ENCODE measurements at places on chromosomes 1 and 21.
A peak's percentile ranks its signal among the peaks of the same experiment; 100 is the strongest.

DNA sequence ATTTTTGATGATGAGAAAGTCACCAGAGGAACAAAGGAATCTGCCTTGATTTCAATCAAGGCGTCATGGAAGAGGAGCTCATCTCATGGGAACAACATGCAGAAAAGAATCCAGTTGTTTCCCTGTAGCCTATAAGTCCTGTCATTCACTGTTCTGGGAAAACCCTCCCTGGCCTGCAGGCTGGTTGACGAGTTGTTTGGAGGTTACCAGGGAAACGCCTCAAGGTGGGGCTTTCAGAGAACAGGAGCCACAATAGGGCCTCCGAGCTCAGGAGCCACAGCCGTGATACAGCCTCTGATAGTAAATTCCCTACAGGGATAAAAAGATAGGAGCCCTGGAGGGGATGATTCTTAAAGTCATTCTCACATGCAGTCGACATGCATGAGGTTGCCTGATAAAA is 135.2 kb downstream of the PSMG1 start:
- DNase-seq: no peak

- DNase-seq: no peak
Measured at GRCh38 chr1:11434501-11434900, 44.5 kb upstream of the DISP3 start.

DNA sequence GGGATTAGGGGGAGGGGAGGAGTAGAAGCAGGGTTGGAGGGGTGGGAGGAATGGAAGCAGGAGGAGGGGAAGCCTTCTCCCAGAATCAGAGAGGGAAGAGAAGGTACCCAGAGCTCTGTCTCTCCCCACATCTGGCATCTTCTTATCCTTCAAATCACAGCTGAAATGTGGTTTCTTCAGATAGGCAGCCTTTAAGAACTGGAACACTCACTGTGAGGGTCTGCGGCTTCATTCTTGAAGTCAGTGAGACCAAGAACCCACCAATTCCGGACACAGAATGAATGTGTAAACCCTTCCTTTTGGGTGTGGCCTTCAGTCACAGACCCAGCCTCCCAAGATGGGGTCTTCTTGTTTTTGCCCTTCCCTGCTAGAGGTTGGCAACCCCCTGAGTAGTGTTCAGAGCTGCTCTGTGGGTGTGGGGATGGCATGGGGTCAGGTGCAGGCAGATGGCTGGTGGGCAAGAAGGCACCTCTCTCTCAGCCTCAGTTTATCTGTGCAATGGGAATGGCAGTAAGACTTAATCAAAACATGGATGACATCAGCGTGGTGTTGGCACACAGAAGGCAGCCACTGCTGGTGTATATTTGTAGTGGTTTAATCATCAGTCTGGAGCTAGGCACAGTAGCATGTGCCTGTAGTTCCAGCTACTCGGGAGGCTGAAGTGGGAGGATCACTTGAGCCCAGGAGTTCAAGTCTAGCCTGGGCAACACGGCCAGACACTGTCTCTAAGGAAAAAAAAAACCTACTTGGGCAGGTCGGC is 7.2 kb downstream of the FAAH start:
- DNase-seq: no peak

DNA sequence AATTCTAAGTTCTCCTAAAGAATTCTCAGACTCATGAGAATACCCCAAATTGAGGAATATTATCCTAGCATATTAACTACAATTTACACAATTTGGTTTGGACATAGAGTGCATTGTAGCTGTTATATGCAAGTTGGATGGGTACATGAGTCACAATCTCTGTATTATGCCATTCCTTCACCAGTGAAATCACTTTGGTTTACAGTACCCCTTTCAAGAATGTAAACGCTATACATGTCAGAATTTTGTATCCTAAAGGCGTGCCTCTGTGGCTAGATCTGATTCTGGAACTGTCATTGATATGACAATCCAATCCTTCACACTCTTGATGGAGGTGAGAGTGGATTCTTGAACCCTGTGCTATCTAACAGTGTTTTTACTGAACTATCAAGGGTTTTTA is 6.7 kb upstream of the IL10RB start:
- DNase-seq: no peak

GRCh38 chr1:202203238-202204039 is 9.8 kb downstream of the LGR6 start:
- DNase-seq: no peak

DNA sequence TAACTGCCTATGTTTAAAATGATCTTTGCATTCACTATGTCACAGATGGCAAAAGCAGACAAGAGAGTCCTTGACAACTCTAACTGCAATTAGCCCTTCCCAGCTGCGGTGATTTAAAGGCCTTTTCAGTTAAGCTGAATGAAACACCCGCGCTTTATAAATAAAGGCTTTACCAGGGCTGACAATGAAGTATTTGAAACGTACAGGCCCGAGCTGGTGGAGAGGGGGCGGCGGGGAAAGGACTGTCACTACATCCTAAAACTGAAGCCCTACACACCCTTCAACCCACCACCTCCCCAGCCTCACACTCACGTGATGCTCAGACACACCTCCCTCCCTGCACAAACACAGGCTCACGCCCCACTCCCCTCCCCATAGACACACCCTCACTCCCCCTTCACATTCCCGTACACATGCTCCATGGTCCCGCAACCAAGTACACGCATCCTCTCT is 45.5 kb downstream of the GRIK3 start:
- no peak for DNase-seq

- no peak for DNase-seq
Measured at GRCh38 chr1:23581219-23581618, 21.9 kb upstream of the ID3 start.

DNA sequence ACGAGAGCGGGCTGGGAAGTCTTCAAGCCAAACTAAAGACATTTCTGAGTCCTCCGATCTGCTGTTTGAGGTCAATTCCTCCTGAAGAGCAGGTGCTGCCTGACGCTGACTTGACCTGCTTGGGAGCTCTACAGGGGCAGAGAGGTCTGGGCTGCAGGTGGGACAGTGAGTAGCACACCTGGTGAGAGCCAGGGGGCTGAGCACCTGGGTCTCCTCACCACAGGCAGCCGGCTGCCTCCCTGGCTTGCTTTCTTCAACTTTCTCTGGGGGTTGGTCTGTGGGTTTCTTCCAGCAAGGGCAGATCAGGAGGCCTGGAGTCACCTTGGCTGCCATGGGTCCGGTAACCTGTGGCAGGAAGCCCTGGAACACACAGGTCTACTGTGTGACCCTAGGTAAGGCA is 107.4 kb upstream of the EDN2 start:
- no peak for DNase-seq

- DNase-seq: no peak
Measured at GRCh38 chr1:202072211-202072765, 50.4 kb upstream of the GPR37L1 start.

DNA sequence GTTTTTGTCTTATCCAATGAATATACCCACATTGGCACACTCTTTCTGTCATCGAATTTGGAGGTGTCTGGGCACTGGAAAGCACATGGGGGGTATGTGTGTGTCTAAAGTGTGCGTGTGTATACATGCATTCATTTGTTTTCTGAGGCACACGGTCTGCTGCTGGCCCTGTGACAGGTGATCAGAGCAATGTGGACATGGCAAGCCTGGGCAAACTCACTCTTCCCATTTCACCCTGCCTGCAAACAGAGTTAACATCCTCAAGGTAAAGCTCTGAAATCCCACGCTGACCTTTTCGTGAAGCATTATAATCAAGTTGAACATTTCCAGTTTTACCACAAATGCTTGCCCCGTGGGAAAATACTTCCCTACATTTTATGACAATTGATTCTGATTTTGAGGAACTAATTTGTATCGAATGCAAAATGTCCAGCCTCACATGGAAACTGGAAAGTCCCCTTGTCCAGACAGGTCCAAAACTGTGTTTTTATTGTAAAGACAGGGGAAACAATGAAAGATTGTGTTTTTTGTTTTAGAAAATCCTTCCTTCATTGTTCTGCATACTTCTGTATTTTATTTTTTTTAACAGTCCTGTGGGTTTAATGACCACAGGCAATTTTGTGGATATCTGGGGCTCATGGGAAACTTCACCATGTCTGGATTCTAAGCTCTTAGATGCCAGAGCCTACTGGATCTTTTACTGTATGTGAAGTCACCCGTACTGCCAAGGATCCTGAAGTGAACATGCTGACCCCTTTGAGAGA is 160.9 kb downstream of the PBX1 start:
- no peak for DNase-seq

DNA sequence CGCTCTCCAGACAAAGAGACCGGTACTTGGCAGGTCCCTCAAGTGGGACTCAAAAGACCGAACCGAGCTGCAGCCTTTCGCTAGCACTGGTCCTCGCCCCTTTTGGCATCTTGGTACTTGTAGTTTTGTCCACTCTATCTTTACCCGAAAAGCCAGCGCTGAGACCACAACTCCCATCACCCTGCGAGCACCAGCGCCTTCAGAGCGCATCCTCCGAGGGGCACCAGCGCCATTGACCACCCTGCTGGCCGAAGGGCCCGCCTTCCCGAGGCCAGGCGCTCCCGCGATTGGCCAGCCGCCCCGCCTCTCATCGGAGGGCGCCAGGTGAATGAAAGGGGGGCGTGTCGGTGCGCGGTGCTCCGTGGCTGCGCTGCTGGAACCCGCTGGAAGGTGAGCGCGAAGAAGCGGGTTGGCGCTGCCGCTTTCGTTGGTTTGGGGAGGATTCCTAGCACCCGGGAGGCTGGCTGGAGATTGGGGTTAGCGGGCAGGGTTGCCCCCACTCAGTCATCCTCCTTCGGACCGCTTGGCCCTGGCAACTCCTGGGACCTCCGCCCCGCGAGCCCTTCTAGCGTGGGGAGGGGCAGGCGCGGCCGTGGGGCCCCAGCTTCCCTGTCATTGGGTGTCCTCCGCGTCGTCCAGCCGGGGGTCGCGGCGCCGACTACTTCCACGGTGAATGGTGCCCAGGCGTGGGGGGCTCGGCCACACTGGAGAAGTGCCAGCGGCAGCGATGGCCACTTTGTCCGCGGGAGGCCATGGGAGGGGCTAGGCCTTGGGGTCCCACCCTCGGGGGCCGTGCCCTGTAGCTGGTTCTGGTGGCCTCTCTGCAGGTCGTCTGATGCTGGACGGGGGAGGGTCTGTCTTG is at the start of gene ZBTB8B:
Gene ZBTB8B, plus strand, starts transcription at position 357 of the 862 bp plus-strand sequence. CDS start 5,553 bp downstream, outside the sequence.
- DNase-seq: peak; percentile 99

GRCh38 chr1:185732951-185733350 is 1.2 kb upstream of the HMCN1 start:
- no peak for DNase-seq

DNA sequence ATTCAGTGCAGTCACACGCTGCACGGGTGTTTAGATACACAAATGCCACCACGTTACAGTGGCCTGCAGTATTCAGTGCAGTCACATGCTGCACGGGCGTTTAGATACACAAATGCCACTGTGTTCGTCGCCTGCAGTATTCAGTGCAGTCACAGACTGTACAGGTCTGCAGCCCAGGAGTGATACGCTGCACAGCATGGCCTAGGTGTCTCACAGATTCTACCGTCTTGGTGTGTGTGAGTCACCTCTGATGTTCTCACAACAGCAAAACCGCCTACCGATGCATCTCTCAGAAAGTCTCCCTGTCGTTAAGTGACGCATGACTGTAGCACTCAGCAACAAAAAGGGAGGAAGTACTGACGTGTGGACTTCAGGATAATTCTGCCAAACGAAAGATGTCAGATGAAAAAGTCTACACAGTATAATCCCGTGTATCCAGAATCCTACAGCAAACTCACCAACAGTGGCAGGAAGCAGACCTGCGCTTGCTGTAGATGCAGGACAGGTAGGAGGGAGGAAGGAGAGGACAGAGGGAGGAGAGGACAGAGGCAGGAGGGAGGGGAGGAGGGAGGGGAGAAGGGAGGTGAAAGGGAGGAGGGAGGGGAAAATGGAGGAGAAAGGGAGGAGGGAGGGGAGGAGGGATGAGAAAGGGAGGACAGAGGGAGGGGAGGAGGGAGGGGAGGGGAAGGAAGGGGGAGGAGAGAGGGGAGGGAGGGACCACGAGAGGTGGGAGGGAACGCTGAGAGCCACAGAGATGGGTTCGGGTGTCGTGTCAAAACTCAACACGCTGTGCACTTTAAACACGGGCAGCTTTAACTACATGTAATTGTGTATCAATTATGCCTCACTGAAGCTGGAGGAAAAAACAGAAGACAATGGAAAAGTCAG is 36.3 kb upstream of the PCBP3 start:
- no peak for DNase-seq

DNA sequence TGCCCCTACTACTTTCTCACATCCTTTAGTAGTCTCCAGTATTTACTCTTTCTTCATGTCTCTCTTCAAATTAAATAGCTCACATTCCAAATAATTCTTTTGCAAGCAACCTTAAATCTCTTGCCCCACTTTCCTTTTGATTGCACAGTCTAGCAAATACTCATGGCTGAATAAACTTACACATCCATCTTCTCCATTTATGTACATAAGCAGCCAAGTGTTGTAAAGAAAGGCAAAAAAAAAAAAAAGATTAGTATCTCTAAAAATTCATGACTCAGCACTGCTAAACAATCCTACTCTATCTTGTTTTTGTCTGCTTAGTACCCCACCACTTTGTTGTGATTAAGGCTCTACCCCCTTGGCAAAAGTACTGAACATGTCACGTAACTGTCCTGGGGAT is 42.6 kb downstream of the F13B start:
- DNase-seq: no peak

DNA sequence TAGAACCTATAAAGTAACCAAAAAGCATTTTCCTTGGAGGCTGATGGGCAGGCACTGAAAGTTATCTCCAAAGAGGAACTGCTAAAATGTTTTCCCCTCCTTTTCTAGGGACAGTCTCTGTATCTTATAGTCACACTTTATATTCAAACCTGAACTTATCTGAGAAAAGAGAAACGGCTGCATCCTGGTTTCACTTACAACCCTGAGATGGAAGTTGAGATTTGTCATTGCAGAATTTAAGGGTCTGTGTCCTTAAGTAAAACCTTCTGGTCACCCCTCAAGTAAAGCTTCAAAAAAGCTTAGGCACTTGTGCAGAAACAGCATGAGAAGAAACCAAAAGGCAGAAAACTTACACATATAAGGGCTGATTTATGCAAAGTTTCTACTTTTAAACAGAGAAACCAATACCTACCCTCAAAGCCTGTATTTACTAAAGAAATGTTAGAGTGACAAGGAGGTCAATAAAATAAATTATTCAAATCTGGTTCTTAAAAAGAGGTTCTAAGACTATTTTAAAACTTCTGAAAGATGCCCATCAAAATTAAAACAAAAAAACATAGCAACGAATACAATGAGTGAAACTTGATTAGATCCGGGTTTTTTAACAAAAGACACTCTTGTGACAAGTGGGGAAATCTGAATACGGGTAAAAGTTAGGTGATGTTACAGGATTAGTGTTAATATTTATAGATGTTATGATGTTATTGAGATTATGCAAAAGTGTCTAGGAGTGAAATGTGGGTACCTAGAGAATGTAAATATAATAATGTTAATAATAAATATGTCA is 9.9 kb downstream of the CD58 start:
- DNase-seq: no peak

- DNase-seq: no peak
Measured at GRCh38 chr1:199936441-199936840, 91.1 kb upstream of the NR5A2 start.

GRCh38 chr1:22508329-22508728 is 55.0 kb upstream of the EPHA8 start:
- DNase-seq: no peak

- no peak for DNase-seq
Measured at GRCh38 chr1:203649551-203649998, 22.9 kb downstream of the ATP2B4 start.

- DNase-seq: no peak
Measured at GRCh38 chr1:165403835-165404482, 41.0 kb downstream of the RXRG start.

- DNase-seq: no peak
Measured at GRCh38 chr1:6961905-6962477, 176.7 kb downstream of the CAMTA1 start.

- no peak for DNase-seq
Measured at GRCh38 chr1:240492832-240493440, 119.0 kb downstream of the GREM2 start.

- DNase-seq: no peak
Measured at GRCh38 chr1:67517046-67517445, 86.8 kb upstream of the SERBP1 start.

Data from cerebellar nuclear complex (tissue), 1 donor.